Progenitor cell of endocrine pancreas (in vitro differentiated cells): ENCODE measurements at places on chromosomes 16 and 17.

GRCh38 chr16:19436540-19436939 is 18.9 kb downstream of the TMC5 start:
- no peak overlapping the region for H3K27ac ChIP-seq
- H3K36me3 ChIP-seq: peaks cover 12% of the 10 kb centered on the region
- H3K4me1 ChIP-seq: peaks cover 14% of the 10 kb centered on the region
- no peak overlapping the region for H3K4me3 ChIP-seq
- DNase-seq: no peak
- no peaks in the 10 kb centered on the region for H3K27me3 ChIP-seq

DNA sequence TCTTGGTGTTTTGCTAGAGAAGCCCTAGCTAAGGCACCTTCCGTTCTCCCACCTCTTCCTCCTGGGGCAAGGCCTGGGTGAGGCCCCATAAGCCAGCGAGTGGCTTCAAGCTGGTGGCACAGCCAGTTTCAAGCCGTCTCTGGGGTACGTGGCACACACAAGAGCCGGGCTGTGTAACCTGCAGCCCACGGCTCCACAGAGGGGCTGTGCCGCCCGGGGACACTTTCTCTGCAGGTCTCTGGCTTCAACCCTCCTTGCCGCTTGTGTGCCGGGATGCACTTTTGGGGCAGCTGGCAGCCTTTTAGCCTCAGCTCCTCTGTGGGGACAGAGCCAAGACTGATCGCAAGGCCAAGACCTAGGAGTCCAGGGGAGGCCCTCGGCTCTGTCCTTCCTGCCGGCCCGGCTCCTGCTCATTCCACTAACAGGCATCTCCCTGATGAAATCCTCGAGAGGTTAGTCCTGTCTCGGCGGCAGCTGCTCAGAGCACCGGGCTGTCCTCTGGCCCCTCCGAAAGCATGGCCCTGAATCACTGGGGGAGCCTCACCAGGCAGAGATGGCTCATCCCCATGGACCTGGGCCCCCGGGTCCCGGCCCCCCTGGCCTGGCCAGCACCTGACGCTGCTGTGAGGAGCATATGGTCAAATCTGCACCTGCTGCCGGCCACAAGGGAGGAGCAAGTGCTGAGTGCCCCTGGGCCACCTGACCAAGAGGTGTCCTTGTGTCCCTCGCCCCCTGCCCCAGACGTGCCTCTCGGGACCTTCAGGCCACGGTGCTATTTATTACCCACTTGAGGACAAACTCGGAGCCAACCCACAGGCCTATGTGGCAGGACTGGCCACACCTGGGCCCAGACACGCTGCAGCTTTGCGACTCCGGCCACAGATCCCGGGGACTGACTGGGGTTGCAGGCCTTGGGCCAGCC is 98.5 kb downstream of the METRNL start:
- H3K27ac ChIP-seq: no peak overlapping the region
- no peak for DNase-seq
- no peaks in the 10 kb centered on the region for H3K36me3 ChIP-seq
- H3K27me3 ChIP-seq: peaks cover 20% of the 10 kb centered on the region
- no peak overlapping the region for H3K4me3 ChIP-seq

GRCh38 chr17:36740157-36740556 is 138.8 kb downstream of the MRM1 start:
- no peak for DNase-seq
- H3K4me1 ChIP-seq: peaks cover 5% of the 10 kb centered on the region
- H3K4me3 ChIP-seq: no peak overlapping the region
- H3K36me3 ChIP-seq: no peaks in the 10 kb centered on the region
- H3K27ac ChIP-seq: no peak overlapping the region
- H3K27me3 ChIP-seq: peaks cover 16% of the 10 kb centered on the region

GRCh38 chr17:29650396-29650795 is 27.7 kb upstream of the CORO6 start:
- DNase-seq: no peak
- no peak overlapping the region for H3K4me3 ChIP-seq
- peaks cover 3% of the 10 kb centered on the region for H3K4me1 ChIP-seq
- peaks cover 6% of the 10 kb centered on the region for H3K36me3 ChIP-seq
- no peaks in the 10 kb centered on the region for H3K27me3 ChIP-seq

DNA sequence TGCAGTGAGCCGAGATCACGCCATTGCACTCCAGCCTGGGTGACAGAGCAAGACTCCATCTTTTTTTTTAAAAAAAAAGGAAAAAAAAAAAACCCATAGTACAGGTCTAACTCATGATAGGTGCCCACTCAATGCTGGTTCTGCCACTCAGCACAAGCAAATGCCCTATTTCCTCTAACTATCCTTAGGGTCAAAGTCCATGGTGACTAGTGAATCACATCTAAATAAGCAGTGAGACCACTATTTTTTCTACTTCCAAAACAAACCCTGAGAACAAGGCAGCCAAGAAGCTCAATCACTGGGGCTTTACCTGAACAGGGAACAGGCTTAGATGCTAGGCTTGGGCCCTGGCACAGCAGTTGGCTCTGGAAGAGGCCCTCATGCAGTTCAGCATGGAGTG is 3.4 kb downstream of the BLTP2 start:
- H3K27me3 ChIP-seq: no peaks in the 10 kb centered on the region
- DNase-seq: no peak
- no peak overlapping the region for H3K4me3 ChIP-seq
- peaks cover 18% of the 10 kb centered on the region for H3K4me1 ChIP-seq
- H3K36me3 ChIP-seq: peaks cover 27% of the 10 kb centered on the region
- no peak overlapping the region for H3K27ac ChIP-seq

GRCh38 chr16:49278944-49279725 is 2.5 kb downstream of the CBLN1 start:
- H3K36me3 ChIP-seq: no peaks in the 10 kb centered on the region
- H3K27ac ChIP-seq: no peak overlapping the region
- peaks cover 8% of the 10 kb centered on the region for H3K4me1 ChIP-seq
- no peak for DNase-seq
- peaks cover 87% of the 10 kb centered on the region for H3K27me3 ChIP-seq

DNA sequence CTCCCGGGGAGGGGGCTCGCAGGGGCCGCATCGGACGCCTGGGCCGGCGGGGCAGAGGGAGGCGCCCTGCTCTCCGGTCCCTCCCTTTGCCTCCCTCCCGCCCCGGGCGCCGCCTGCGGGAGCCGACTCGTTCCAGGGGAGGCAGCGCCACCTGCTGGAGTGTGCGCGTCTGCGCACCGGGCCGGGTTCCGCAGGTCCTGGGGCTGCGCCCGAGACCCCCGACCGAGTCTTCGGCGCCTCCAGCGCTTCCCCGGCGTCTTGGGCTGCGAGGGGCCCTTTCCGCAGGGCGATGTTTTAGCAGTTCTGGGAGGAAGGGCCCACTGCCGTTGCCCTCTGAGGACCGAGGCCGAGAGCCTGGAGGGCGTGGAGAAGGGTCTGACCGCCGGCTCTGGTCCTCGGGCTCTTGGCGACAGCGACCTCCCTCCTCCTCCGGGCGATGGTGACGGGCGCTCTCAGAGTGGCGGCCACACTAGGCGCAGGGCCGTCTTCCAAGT is 106.3 kb downstream of the SEC14L1 start:
- H3K27me3 ChIP-seq: peaks cover 29% of the 10 kb centered on the region
- no peaks in the 10 kb centered on the region for H3K4me1 ChIP-seq
- H3K36me3 ChIP-seq: no peaks in the 10 kb centered on the region
- no peak overlapping the region for H3K27ac ChIP-seq
- peak; percentile 89 for DNase-seq

DNA sequence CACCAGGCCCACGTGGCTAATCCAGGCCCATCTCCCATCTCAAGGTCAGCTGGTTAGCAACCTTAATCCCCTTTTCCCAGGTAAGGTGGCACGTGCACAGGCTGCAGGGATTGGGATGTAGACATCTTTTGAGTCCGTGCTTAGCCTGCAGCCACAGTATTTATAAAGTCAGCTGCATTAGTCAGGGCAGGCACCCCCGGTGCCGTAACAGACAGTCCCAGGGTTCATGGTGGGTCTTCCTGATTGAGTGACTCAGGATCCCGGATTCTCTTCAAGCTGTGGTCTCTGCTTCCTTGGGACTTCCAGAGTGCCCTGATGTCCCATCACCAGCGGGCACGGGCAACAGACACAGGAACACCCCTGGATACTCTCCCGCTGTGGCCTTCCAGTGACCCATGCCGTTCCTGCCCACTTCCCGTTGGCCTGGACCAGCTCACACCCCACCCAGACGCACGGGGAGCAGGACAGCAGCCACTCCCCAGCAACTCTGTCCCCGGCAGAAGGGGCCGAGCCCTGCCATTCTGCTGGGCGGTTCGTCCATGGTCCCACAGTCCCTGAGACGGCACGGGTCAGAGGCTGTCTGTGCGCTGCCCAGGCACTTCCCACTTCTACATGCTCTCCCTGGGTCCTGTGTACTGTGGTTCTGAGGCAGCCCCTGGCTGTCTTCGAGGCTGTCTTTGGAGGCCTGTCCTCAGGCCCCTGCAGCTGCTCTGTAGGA is 248.6 kb upstream of the GSE1 start:
- no peak overlapping the region for H3K27ac ChIP-seq
- H3K4me1 ChIP-seq: peaks cover 9% of the 10 kb centered on the region
- H3K4me3 ChIP-seq: no peak overlapping the region
- H3K27me3 ChIP-seq: peaks cover 13% of the 10 kb centered on the region
- H3K36me3 ChIP-seq: no peaks in the 10 kb centered on the region
- no peak for DNase-seq

- H3K36me3 ChIP-seq: peaks cover 11% of the 10 kb centered on the region
- no peak overlapping the region for H3K27ac ChIP-seq
- H3K4me3 ChIP-seq: no peak overlapping the region
- DNase-seq: no peak
These were observed 7.2 kb downstream of the TIMM22 start for GRCh38 chr17:1003972-1004768.

- H3K27me3 ChIP-seq: no peaks in the 10 kb centered on the region
- no peak overlapping the region for H3K27ac ChIP-seq
- no peak for DNase-seq
- peaks cover 24% of the 10 kb centered on the region for H3K4me1 ChIP-seq
- H3K4me3 ChIP-seq: no peak overlapping the region
These were observed 6.2 kb upstream of the CPSF4L start for GRCh38 chr17:73267648-73268537.

DNA sequence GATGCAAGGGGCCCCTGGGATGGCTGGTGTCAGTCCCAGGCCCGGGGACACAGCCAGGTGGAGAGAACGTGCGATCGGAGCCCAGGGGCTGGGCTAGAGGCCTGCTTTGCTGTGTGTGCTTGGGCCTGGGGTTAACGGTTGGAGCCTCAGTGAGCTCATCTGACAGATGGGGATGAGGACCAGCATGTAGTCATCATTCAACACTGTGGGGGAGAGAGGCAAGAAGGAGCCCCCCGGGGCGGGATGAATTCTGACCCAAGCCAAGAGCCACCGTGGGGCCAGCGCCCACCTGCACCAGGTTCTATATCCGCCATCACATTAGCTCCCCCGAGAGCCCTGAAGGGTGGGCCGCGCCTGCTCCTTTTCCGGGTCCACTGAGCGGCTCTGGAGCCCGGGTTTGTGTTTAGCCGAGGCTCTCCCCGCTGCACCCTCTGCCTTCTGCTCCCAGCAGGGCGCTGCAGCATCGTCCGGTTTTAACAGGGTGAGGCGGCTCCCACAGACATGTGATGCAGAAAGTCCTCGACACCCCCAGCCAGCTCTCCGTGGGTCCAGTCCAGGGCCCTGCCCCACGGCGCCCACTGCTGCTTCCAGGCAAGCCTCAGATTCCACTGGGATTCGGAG is 365.7 kb downstream of the SEC14L1 start:
- no peak for DNase-seq
- no peaks in the 10 kb centered on the region for H3K4me1 ChIP-seq
- no peak overlapping the region for H3K27ac ChIP-seq
- no peak overlapping the region for H3K4me3 ChIP-seq

DNA sequence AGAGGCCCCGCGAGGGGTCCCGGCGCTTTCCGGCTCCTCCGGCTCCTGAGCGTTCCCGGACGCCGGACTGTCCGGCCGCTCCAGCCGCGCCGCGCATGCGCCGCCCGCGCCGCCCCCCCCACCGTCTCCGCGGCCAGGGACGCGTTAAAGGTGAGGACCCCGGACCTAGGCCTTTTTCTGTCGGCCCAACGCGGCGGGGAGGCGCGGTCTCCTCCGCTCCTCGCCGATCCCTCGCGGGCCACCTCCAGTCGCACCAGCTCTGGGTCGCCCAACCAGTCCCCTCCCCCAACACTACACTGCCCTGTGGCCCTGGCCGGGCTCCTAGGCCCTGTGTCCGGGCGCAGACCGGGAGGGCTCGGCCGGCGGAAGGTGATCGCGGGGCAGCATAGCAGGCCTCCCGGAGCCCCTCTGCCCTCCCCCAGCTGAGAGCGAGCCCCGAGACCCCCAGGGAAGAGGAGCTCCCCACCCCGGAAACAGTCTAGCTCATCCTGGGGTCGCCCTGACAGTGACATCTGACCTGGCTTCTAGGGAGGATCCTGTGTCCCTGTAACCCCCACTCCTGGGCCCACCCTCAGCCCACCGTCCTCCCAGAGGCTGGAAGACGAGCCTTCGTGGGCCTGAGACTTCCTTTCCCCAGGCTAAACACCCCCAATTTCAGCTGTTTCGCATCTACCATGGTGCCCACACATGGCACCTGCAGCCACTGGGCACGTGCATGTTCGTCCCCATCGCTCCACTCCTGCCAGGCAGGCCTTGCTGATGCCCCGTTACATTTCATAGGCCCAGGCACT is 14.7 kb upstream of the BCAR1 start:
- peaks cover 20% of the 10 kb centered on the region for H3K4me1 ChIP-seq
- H3K27me3 ChIP-seq: no peaks in the 10 kb centered on the region
- DNase-seq: peak; percentile 91
- H3K27ac ChIP-seq: peak overlapping the region; percentile 95
- H3K4me3 ChIP-seq: peak overlapping the region; percentile 76

GRCh38 chr17:77801545-77802332 is 156.8 kb upstream of the TNRC6C start:
- H3K4me1 ChIP-seq: peaks cover 4% of the 10 kb centered on the region
- no peak overlapping the region for H3K4me3 ChIP-seq
- no peak for DNase-seq
- no peaks in the 10 kb centered on the region for H3K36me3 ChIP-seq
- H3K27ac ChIP-seq: no peak overlapping the region

DNA sequence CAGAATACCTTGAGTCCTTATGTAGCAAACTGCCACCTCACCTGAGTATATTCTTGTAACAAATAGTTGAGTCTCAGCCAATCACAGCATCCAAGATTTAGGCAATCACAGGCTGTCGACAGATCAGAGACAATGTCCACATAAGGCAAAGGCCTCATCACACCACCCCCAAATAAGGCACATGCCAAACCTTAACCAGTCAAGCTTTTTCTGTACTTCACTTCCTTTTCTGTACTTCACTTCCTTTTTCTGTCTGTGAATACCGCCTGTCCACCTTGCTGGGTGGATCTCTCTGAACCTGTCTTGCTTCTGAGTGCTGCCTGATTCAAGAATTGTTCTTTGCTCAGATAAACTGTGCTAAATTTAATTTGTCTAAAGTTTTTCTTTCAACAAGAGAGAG is 210.4 kb upstream of the N4BP1 start:
- H3K27ac ChIP-seq: no peak overlapping the region
- H3K4me1 ChIP-seq: no peaks in the 10 kb centered on the region

DNA sequence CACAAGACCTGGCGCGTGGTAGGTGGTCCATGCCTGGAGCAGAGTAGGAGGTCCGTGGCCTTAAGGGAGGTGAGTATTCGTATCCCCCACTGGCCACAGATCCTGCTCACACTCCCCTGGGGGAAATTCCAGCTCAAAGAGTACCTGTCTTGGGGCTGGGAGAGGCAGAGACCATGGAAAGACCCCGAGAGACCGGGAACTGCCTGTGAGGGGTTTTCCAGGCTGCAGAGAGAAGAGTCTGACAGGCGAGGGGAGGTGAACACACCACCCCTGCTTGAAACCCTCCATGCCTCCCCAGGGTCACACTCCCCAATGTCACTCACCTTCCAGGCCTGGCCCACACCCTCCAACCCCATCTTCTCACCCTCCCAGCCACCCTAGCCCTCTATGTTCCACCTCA is 12.6 kb upstream of the SNN start:
- no peaks in the 10 kb centered on the region for H3K36me3 ChIP-seq
- H3K27me3 ChIP-seq: no peaks in the 10 kb centered on the region
- H3K4me1 ChIP-seq: no peaks in the 10 kb centered on the region
- no peak for DNase-seq
- H3K4me3 ChIP-seq: no peak overlapping the region
